ENCODE measurements at places on chromosomes 2 and 18. TPM values are rescaled to one million over a fixed set of nuclear protein-coding genes. Genes with fewer than 3 reads are reported as not detected.

The KRTCAP3 gene
- 4.5 TPM for polyA plus RNA-seq

The CEBPZOS gene
- 44.7 TPM for polyA plus RNA-seq

The KHK gene
- 99.2 TPM for polyA plus RNA-seq

The GAL3ST2 gene
- 0.30 TPM for polyA plus RNA-seq

The RNF181 gene
- 594 TPM for polyA plus RNA-seq

The RESP18 gene
- polyA plus RNA-seq: not detected

The HAUS1 gene
- polyA plus RNA-seq: 13.2 TPM

The KCNF1 gene
- 0.12 TPM for polyA plus RNA-seq

The IL1RL1 gene
- 0.03 TPM for polyA plus RNA-seq

The ZNF513 gene
- 10.9 TPM for polyA plus RNA-seq

The HS1BP3 gene
- 17.3 TPM for polyA plus RNA-seq

The CKAP2L gene
- 3.9 TPM for polyA plus RNA-seq

The AGXT gene
- 96.1 TPM for polyA plus RNA-seq

The LHCGR gene
- polyA plus RNA-seq: not detected

The GAREM2 gene
- 0.37 TPM for polyA plus RNA-seq

The SOWAHC gene
- polyA plus RNA-seq: 21.4 TPM

The POTEJ gene
- not detected for polyA plus RNA-seq

The DNAJC5G gene
- 0.07 TPM for polyA plus RNA-seq

The PPP1R7 gene
- polyA plus RNA-seq: 27.4 TPM

The CYP27C1 gene
- not detected for polyA plus RNA-seq

The SPC25 gene
- polyA plus RNA-seq: 6.9 TPM

The KANSL3 gene
- 28.2 TPM for polyA plus RNA-seq

The GPR39 gene
- polyA plus RNA-seq: 0.55 TPM

The MC4R gene
- not detected for polyA plus RNA-seq

The EML6 gene
- polyA plus RNA-seq: 17.2 TPM

The CHST10 gene
- polyA plus RNA-seq: 10.5 TPM

The TTR gene
- polyA plus RNA-seq: 510 TPM

The ATP8B1 gene
- polyA plus RNA-seq: 2.8 TPM

The SPAST gene
- 8.1 TPM for polyA plus RNA-seq

The ABCG5 gene
- polyA plus RNA-seq: 38.8 TPM

The SLC5A7 gene
- polyA plus RNA-seq: not detected

The ICOS gene
- 0.03 TPM for polyA plus RNA-seq

The ELAC1 gene
- polyA plus RNA-seq: 1.3 TPM
